Retinal pigment epithelial cell (primary cell): ENCODE measurements at places on chromosomes 4 and X.

DNA sequence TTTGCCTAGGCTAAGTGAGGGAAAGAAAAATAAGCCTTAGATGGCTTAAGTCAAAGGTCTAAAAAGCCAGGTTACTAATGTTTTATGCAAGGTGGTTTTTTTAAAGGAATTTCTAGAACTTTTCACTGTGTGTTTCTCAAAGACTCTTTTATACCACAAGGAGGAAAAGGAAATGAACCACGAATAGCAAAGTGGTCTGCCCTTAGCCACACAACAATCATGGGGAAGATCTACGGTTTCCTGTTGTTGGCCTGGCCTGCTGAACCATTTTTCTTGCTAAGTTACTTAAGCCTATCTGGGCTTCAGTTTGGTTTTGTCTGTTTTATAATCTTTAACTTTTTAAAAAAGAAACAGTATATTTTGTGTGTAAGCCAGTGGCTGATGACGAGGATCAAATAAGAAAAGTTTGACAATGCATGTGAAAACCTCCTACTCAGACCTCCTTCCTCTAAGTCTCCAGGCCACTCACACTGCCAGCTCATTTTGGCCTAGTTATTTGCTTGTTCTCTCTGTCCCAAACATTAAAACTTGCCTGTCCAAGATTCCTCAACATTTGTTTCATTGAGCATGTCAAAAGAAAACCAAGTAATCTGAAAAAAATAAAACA, 56.7 kb upstream of the COL25A1 start:
- DNase-seq: no peak

GRCh38 chrX:42119076-42119475, 195.7 kb upstream of the CASK start:
- DNase-seq: peak; percentile 51

GRCh38 chr4:88187766-88188165, 29.3 kb upstream of the ABCG2 start:
- DNase-seq: no peak

DNA sequence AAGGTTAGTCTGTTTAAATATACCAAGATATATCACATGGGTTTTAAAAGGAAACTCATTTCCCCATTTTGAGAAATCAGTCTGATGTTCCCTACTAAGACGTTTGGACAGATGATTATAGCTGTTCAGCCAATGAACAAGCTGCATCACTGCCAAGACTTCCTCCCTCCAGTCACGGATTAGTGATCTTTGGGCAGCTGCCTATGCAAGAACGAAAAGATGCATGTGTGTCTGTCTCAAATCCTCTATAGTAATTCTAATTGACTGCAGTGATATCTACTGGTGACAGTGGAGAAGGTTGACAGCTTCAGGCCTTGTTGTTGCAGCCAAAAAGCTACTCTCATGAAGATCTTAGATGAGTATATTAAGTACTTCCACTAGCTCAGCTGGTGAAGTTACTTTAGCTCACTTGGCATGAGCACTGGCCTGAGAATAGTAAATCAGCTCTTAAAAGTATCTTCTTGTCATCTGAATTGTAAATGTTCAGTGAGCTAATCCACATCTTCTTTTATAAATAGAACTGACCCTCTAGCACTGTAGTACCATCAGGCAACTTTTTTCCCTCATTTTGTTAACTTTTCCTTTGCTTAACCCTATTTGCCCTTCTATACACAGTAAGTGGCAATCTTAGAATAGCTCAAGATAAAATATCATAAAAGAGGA, 134.5 kb upstream of the PCDH10 start:
- no peak for DNase-seq

GRCh38 chr4:29047341-29048041, 1672.7 kb upstream of the PCDH7 start:
- no peak for DNase-seq

DNA sequence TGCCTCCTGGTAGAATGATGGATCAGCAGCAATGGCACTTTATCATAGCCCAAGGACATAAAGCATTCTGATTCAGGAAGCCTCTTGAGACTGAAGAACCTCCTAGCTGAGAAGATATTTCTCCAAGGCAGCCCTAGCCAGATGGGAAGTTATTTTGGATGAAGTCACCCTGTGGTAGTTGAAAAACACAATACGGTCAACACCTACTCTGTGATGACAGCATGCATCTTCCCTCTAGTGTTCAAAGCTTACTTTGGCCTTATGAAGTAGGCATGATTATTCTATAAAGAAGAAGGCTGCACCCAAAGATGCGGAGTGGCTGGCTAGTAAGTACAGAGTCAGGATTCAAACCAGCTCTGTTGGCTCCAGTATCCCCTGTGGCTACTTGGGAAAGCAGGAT, 47.9 kb downstream of the TLR10 start:
- DNase-seq: no peak
